Uterus (tissue), 4 donors: ENCODE measurements at places on chromosomes 13 and 19.
A peak's percentile ranks its signal among the peaks of the same experiment; 100 is the strongest.

DNA sequence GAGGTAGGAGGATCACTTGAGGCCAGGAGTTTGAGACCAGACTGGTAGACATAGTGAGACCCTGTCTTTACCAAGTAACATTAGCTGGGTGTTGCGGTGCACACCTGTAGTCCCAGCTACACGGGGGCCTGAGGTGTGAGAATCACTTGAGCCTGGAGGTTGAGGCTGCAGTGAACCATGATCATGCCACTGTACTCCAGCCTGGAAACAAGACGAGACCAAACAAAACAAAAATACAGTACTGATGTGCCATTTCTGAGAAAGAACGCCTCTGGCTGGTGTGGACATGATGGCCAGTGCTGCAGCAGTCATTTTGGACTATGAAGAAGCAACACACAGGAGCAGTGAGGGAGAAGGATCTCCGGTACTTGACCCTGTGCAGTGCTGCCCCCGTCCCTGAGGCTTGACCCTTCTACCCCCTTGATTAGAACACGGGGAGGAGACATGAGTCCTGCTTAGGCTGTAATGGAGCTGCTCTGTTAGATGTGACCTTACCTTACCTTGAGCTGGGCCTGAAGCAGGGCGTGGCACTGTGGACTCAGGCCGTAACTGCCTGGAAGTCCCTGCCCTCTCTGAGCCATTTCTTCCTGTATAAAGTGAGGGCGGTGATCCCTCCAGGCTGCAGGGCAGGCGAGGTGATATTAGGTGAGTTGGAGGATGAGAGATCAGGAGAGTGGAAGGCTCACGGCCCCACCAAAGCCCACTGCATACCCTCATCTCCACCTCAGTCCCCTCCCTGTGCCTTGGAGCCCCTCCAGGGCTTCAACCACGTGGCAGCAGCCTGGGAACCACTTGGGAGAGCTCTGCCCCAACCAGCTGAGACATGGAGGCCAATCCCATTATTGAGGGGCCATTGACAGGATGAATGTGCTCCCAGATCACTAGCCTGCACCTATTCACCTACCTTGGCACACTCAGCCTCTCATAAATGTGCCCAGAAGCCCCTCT is 5.9 kb downstream of the RPL18A start:
- DNase-seq: no peak

DNA sequence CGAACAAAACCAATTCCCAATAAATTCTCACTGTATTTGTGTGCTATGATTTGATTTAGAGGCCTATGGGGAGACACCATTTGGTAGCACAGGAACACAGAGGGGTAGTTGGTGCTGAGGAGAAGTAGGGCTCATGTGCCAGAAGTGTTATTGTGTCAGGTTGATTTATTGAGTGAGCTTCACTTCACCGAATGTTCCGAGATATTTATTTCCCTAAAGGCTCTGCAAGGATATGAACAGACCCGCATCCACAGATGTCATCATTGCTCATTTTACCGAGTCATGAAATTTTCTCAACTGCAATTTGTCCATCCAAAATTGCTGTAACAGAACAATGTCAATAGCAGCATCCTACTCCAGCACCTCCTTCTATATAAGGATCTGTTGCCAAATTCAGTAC is 69.5 kb downstream of the DACH1 start:
- no peak for DNase-seq

DNA sequence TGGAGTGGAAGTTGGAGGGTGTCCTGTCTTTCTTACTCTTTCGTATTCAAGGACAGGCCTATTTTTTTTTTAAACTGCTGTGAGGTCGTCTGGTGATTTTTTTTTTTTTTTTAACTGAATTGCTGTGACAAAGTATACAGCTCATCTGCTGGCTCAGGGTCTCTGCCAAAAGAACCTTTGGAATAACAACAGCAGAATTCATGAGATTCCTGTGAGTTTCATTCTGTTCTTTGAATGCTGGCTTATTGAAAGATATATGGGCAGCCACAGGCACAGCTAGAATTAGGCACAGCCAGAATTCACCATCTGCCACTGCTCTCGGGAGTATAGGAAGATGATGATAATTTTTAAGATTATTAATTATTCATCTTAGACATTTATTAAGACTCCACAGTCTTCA is 21.4 kb upstream of the FRY start:
- DNase-seq: no peak

- no peak for DNase-seq
These were observed 9.3 kb downstream of the POU2F2 start for GRCh38 chr19:42122691-42123607.

GRCh38 chr13:46593398-46593797 is 40.4 kb downstream of the LRCH1 start:
- no peak for DNase-seq

DNA sequence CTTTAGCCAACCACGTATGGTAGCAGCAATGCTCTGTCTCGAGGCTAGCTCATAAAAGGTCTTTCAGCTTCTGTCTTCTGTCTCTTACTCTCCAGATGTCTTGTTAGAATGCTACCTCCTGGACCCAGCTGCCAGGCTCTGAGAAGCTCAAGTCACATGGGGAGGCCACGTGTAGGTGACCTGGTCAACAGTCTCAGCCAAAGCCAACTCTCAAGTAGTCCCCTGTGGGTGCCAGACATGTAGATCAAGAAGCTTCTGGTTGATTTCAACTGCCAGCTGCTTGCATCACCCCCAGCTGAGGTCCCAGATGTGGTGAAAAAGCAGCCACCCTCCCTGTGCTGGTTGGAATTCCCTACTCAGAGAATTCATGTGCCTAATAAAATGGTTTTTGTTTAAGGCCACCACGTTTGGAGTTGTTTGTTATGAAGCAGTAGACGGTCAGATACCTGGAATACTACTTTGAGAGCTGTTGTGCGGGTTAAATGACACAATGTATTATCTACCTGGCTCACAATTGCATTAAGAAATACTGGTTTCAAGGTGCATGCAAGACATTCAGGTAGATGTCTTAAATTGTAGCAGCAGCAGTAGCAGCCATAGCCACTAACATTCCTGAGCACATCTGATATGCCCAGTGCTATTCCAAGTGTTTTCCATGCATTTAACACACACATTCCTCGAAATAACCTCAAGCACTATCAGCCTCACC is 131.0 kb upstream of the RFC3 start:
- no peak for DNase-seq

DNA sequence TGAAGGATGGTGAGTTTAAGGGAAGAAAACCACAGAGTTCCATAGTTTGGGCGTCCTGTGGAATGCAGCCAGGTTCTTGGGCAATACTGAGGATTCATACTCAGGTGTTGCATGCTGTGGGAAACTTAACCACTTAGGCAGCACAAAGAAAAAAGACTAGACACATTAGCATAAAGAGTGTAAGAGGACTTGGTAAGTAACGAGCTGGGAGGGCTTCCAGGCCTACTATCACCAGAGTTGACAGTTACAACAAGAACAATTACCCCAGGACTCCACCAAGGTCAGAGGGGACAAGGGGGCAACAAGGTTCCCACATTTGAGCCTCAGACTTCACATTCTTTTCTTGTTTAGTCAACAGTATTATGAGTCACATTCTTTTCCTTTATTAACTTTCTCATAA is 33.2 kb downstream of the KCTD12 start:
- peak; percentile 28 for DNase-seq

GRCh38 chr13:21304256-21304655 is 127.8 kb downstream of the MRPL57 start:
- no peak for DNase-seq

- no peak for DNase-seq
These were observed 300.2 kb downstream of the DCLK1 start for GRCh38 chr13:35830850-35831450.

GRCh38 chr19:7787141-7787540 is 24.1 kb downstream of the CLEC4M start:
- DNase-seq: no peak

GRCh38 chr13:75425216-75426009 is 56.6 kb downstream of the TBC1D4 start:
- DNase-seq: no peak

- DNase-seq: no peak
These were observed 11.3 kb downstream of the CEACAM21 start for GRCh38 chr19:41587101-41587837.

GRCh38 chr19:31613683-31614219 is 264.5 kb upstream of the TSHZ3 start:
- DNase-seq: no peak

GRCh38 chr19:44055870-44056269 is 4.0 kb downstream of the ZNF223 start:
- no peak for DNase-seq

DNA sequence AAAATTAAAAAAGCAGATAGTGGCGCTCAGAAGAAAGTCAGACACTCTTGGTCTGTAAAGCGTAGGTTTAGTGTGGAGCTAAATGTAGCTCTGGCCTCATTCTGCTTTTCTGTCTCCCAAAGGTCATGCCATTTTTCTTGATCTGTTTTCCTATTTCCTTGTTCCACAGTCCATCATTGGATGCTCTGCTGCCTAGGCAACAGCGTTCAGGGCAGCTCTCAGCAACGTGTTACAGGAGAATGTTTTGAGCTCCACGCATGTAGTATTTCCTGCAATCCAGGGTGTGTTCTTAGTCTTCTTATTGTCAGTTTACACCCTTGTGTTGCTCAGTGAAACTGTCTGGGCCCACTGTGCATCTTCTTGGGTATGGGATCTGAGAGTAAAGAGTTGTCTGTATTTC is 46.0 kb upstream of the PCDH8 start:
- no peak for DNase-seq

DNA sequence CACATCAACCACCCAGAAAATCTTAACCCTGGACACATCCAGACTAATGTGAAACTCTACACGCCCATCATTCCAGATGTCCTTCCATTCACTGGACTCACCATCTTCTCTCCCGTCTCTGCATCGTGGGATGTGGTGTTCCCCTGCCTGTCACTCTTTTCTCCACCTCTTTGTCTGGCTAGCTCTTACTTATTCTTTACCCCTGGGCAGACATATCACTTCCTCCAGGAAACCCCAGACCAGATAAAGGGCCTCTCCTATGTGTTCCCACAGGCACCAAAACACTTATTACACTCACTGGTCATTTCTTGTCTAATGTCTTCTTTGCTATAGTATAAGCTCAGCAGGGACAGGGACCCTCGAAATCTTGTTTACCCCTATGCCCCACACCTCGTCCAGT is 109.3 kb upstream of the IPO5 start:
- no peak for DNase-seq
